ENCODE measurements at places on chromosomes 5 and 9. TPM values are rescaled to one million over a fixed set of nuclear protein-coding genes. Genes with fewer than 3 reads are reported as not detected.

The FAM151B gene
- total RNA-seq = 9.2 TPM

DNA sequence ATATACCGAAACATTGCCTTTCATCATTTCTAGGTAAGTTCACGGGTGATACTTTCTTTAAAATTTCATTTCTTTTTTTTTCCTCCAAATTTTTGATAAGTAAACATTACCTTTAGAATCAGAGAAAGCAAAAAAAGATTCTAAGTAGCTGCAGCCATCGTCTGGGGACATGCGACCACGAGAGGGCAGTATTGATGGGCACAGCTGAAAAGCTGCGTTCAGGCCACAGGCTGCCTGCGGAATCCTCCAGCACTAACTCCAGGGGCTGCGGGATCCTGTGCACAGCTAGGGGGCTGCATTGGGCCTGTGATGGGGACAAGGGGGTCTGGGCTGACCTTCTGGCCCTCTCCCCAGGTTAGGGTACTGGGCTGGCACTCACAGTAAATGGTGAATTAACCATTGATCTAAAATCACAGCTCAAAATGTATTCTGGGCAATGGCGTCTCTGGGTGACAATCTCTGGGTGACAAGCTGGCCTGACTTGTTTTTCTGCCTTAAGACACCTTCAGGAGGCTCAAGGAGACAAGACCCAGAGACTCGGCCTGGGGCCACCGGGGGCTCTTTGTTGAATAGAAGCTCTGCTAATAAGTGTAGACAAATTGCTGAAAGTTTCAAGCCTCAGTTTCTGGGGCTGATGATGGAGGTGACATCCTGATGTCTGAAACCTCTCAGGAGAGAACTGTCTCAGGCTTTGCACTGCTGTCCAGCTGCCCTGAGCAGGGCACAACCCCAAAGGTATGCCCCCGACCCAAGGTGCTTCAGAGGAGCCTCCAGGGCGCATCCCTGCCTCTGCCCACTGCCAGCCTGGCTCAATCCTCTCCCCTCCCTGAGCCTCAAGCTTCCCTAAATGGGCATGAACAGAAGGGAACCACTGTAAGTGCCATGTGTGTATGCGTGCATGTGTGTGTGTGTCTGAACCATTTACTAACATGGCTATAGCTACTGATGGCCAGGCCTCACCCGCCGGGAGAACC, 44.3 kb upstream of the SARDH start:
- DNase-seq = peak; percentile 85
- no peak overlapping the region for H3K4me3 ChIP-seq
- H3K4me1 ChIP-seq = no peaks in the 10 kb centered on the region
- H3K27me3 ChIP-seq = no peaks in the 10 kb centered on the region

The AK1 gene
- 36.4 TPM for total RNA-seq

The NEURL1B gene
- total RNA-seq = 17.8 TPM

GRCh38 chr5:82674671-82675070, 396.5 kb upstream of the RPS23 start:
- H3K27me3 ChIP-seq = no peaks in the 10 kb centered on the region
- no peak overlapping the region for H3K4me3 ChIP-seq
- H3K4me1 ChIP-seq = no peaks in the 10 kb centered on the region
- no peaks in the 10 kb centered on the region for H3K36me3 ChIP-seq
- DNase-seq = no peak
- no peak overlapping the region for H3K27ac ChIP-seq

DNA sequence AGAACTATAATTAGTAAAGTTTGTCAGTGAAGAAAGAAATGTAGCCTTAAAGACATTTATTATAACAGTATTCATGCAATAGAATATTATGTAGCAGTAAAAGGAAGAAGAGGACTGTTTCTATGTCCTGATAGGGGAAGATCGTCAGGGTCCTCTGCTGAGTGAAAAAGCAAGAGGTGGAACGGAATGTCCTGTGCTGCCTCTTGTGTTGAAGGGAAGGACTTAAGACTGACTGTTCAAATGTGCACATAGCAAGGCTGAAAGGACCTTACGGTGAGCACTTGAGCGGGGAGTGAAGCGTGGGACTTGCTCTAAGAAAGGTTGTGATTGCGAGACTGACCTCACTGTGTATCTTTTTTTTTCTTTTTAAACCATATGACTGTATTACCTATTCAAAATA, 63.2 kb downstream of the SNX24 start:
- H3K27ac ChIP-seq = no peak overlapping the region
- no peak for DNase-seq
- H3K27me3 ChIP-seq = no peaks in the 10 kb centered on the region
- no peak overlapping the region for H3K4me3 ChIP-seq

The COL27A1 gene
- 13.0 TPM for total RNA-seq

The IFNA21 gene
- total RNA-seq = not detected

- H3K36me3 ChIP-seq = no peaks in the 10 kb centered on the region
- no peak overlapping the region for H3K27ac ChIP-seq
- H3K4me3 ChIP-seq = no peak overlapping the region
- DNase-seq = peak; percentile 13
- no peaks in the 10 kb centered on the region for H3K4me1 ChIP-seq
- H3K27me3 ChIP-seq = no peaks in the 10 kb centered on the region
Measured at GRCh38 chr5:159682623-159683022, 233.7 kb upstream of the ADRA1B start.

DNA sequence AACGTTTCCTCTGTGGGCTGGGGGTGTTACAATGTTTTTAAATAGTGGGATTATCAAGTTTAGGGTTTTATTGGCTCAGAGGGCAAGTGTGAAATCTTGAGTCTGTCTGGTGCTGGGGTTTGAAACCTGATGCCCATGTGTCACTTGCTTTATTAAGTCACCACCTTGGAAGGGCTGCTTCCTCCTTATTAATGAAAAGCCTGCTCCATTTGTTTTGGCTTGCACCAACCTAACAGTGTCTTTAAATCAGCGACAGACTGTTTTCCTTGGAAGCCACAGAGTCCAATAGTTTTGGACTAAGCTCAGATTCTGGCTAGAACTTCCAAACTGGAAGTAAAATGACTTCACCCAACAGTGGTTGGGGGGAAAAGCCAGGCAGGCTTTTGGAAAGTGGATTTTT, 10.7 kb upstream of the PALM2AKAP2 start:
- DNase-seq = peak; percentile 36
- H3K4me1 ChIP-seq = peaks cover 40% of the 10 kb centered on the region
- no peak overlapping the region for H3K4me3 ChIP-seq
- no peaks in the 10 kb centered on the region for H3K36me3 ChIP-seq

The IFNA13 gene
- not detected for total RNA-seq

- H3K4me3 ChIP-seq = no peak overlapping the region
- no peaks in the 10 kb centered on the region for H3K27me3 ChIP-seq
- H3K4me1 ChIP-seq = peaks cover 14% of the 10 kb centered on the region
- H3K27ac ChIP-seq = peak overlapping the region; percentile 36
- DNase-seq = peak; percentile 77
Measured at GRCh38 chr9:116387934-116388698, 234.5 kb downstream of the PAPPA start.

DNA sequence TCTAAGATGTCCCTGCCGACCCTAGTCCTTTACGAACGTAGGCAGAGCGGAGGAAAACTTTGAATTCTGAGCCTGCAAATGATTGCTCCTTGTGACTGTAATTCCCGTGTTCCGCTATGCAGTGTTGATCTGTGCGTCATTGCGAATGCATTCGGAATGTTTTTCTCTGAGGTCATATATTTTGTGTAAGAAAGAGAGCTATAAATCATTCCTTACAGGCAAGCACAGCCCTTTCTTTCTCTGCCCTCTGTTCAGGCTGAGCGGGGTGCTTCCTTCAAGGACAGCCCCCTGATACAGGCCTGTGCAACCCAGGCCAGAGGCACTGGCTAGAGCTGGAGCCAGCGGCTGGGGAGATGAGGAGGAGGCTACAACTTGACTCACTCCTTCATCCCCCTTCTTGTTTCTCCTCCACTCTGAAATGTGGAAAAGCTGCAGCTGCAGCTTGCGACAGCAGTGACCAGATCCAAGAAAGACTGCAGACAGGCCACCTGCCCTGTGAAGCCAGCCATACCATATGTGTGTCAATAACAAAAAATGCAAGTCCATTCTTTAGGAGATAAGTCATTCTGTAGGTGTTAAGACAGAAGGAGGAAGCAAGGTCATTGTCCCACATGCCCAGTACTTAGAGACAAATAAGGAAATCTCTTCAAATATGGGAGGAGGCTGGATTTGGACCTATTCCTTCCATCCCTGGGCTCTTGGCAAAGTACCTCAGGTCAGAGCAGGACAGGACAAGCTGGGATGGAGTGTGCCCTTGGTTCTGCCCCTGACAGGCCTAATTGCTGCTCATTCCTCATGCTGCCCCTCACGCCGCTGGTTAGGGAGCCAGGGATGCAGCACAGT, 345.7 kb upstream of the WWC1 start:
- H3K27me3 ChIP-seq = no peaks in the 10 kb centered on the region
- peaks cover 43% of the 10 kb centered on the region for H3K4me1 ChIP-seq
- peak overlapping the region; percentile 48 for H3K27ac ChIP-seq

- H3K27ac ChIP-seq = no peak overlapping the region
- H3K4me1 ChIP-seq = no peaks in the 10 kb centered on the region
- no peaks in the 10 kb centered on the region for H3K36me3 ChIP-seq
Measured at GRCh38 chr9:71036501-71036900, 84.9 kb downstream of the TRPM3 start.

The RXRA gene
- 39.1 TPM for total RNA-seq

DNA sequence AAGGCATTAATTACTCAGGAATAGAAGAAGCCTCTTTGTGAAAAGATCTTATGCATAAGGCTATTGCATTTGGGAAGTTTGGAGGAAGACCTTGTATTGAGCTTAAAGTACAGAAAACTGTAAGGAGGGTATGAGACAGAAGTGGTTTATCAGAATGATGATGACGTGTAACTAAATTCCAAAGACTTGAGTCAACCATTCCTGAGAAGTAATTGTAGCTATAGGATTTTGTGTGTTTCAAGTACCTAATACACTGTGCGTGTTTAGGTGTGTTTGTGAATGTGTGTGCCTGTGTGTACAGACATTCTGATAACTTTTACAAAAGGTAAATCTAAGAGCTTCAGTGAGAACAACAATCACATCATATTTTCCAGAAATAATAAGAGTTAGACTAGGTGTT, 46.5 kb upstream of the IRX2 start:
- no peak overlapping the region for H3K4me3 ChIP-seq
- H3K36me3 ChIP-seq = no peaks in the 10 kb centered on the region
- H3K4me1 ChIP-seq = no peaks in the 10 kb centered on the region
- no peaks in the 10 kb centered on the region for H3K27me3 ChIP-seq
- H3K27ac ChIP-seq = no peak overlapping the region

The HSPB3 gene
- total RNA-seq = 0.51 TPM

GRCh38 chr5:34916518-34916917, 1.0 kb downstream of the BRIX1 start:
- no peak for DNase-seq
- peak overlapping the region; percentile 97 for H3K4me3 ChIP-seq
- no peaks in the 10 kb centered on the region for H3K27me3 ChIP-seq

The CCL27 gene
- total RNA-seq = 0.76 TPM

- DNase-seq = peak; percentile 63
- H3K4me1 ChIP-seq = peaks cover 27% of the 10 kb centered on the region
- no peak overlapping the region for H3K4me3 ChIP-seq
Measured at GRCh38 chr5:81151546-81151945, 81.6 kb upstream of the CKMT2 start.

The C7 gene
- 17.2 TPM for total RNA-seq

GRCh38 chr5:124280079-124280478, 466.4 kb downstream of the ZNF608 start:
- no peak overlapping the region for H3K4me3 ChIP-seq
- H3K4me1 ChIP-seq = peaks cover 3% of the 10 kb centered on the region
- DNase-seq = no peak
- no peak overlapping the region for H3K27ac ChIP-seq
- no peaks in the 10 kb centered on the region for H3K36me3 ChIP-seq
- no peaks in the 10 kb centered on the region for H3K27me3 ChIP-seq

- no peak overlapping the region for H3K4me3 ChIP-seq
- DNase-seq = no peak
- no peaks in the 10 kb centered on the region for H3K27me3 ChIP-seq
- H3K4me1 ChIP-seq = peaks cover 11% of the 10 kb centered on the region
- H3K36me3 ChIP-seq = peaks cover 14% of the 10 kb centered on the region
Measured at GRCh38 chr9:14180960-14181537, 132.9 kb downstream of the NFIB start.

- H3K36me3 ChIP-seq = no peaks in the 10 kb centered on the region
- H3K27me3 ChIP-seq = no peaks in the 10 kb centered on the region
- H3K4me1 ChIP-seq = no peaks in the 10 kb centered on the region
- H3K27ac ChIP-seq = no peak overlapping the region
Measured at GRCh38 chr5:92505925-92506324, 1075.1 kb downstream of the NR2F1-AS1 start.

GRCh38 chr9:121976751-121977150, 116.4 kb downstream of the TTLL11 start:
- no peaks in the 10 kb centered on the region for H3K36me3 ChIP-seq
- no peak overlapping the region for H3K4me3 ChIP-seq
- no peak for DNase-seq
- H3K27ac ChIP-seq = no peak overlapping the region

The LCN9 gene
- total RNA-seq = not detected

- DNase-seq = no peak
- H3K4me1 ChIP-seq = no peaks in the 10 kb centered on the region
- no peak overlapping the region for H3K4me3 ChIP-seq
- no peaks in the 10 kb centered on the region for H3K36me3 ChIP-seq
- H3K27me3 ChIP-seq = no peaks in the 10 kb centered on the region
Measured at GRCh38 chr9:26746357-26747072, 146.1 kb downstream of the CAAP1 start.

The MED10 gene
- total RNA-seq = 14.8 TPM

DNA sequence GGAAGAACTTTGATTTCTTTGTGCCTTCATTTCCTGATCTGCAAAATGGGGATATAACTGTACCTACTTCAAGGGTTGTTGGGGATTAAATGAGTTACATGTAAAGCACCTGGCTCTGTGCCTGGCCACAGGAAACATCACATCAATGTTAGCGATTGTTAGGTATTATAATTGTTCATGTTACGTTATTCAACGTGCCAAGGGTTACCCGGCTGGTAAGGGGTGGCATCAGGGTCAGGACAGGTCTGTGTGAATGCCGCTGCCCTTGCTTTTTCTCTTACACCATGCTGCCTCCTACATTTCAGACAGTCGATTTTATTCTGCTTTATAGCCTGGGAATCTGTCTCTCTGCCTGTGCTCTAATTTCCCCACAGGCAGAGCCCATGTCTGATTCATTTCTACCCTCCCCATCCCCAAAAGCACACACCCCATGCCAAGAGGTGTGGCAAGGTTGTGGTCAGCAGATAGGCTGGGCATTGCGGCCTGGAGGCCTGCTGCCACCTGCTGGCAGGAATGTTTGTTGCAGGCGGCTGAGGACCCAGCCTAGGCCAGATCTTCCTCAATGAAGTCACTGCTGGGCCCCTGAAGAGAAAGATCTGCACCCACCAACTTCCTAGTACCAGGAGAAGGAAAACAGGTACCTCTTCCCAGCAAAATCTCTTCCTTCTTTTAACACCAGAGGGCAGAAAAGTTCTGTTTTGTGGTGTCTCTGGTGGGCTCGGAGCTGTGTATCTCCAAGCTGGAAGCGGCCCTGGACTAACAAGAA, 5.3 kb downstream of the ANKS6 start:
- no peak overlapping the region for H3K4me3 ChIP-seq
- peaks cover 21% of the 10 kb centered on the region for H3K36me3 ChIP-seq
- peaks cover 26% of the 10 kb centered on the region for H3K4me1 ChIP-seq
- peak overlapping the region; percentile 82 for H3K27ac ChIP-seq
- no peaks in the 10 kb centered on the region for H3K27me3 ChIP-seq

Data from SJCRH30 (cell line).